ENCODE measurements at places on chromosomes 4 and X.
A peak's percentile ranks its signal among the peaks of the same experiment; 100 is the strongest.

GRCh38 chr4:168648929-168649328 lies 152.1 kb downstream of the PALLD start:
- DNase-seq = no peak

- DNase-seq = no peak
Observed at GRCh38 chr4:76905521-76905920, 7.6 kb upstream of the SOWAHB start.

GRCh38 chr4:87377816-87378215 lies 13.2 kb downstream of the HSD17B11 start:
- DNase-seq = no peak

- no peak for DNase-seq
Observed at GRCh38 chr4:163748449-163748848, 254.0 kb downstream of the TMA16 start.

DNA sequence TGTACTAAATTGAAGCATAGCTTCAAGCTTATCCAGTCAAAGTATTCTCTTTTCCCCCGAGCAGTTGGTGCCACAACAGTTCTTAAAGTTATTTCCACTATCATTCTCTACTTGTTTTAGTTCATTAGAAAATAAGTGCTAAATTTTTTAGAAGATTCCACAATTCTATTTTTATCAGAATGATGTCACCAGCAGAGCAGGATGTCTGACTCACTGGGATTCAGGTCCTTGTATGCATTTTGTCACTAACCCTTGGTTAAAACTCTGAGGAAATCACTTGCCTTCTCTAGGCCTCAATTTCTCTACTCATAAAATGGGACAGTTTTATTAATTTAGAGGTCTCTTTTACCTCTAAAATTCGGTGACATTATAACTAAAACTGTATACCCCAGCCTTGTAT lies 3.4 kb downstream of the DDX53 start:
- no peak for DNase-seq

GRCh38 chr4:8045909-8046308 lies 106.2 kb upstream of the AFAP1 start:
- DNase-seq = no peak

DNA sequence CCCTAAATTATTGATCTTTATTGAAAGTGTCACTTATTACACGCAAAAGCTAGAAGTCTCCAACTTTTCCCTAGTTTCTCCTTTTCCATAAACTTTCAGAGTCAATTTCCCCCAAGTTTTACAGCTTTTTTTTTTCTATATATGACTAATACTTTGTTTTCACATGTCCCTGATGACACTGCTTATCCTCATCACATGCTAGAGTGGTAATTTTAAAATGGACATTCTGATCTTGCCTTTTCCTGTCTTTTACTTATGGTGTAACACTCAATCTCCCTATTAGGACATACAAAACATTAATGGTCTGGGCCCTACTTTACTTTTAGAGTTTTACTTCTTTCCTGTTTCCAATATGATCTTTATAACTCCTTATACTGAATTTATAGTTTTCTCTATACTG lies 112.6 kb downstream of the ANK2 start:
- no peak for DNase-seq

- no peak for DNase-seq
Observed at GRCh38 chr4:86482306-86483172, 111.6 kb upstream of the PTPN13 start.

DNA sequence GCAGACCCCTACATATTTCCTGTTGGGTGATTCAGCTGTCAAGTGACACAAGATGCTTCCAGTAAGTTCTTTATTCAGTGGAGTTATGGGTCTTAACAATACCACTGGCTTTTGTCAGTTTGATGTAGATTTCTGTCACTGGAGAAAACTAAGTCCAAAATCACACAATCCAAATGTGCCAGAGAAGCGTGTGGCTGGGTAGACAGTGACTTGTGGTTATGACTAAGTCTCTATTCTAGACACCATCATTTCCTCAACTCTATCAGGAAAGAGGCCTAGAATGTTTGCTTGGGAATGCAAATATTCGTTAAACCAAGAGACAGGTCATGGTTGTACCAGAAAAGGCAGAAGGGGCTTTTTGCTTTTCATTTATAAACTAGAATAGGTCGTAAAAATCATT lies 54.4 kb upstream of the HS3ST1 start:
- peak; percentile 31 for DNase-seq

GRCh38 chrX:10496345-10496965 lies 123.9 kb downstream of the MID1 start:
- no peak for DNase-seq

DNA sequence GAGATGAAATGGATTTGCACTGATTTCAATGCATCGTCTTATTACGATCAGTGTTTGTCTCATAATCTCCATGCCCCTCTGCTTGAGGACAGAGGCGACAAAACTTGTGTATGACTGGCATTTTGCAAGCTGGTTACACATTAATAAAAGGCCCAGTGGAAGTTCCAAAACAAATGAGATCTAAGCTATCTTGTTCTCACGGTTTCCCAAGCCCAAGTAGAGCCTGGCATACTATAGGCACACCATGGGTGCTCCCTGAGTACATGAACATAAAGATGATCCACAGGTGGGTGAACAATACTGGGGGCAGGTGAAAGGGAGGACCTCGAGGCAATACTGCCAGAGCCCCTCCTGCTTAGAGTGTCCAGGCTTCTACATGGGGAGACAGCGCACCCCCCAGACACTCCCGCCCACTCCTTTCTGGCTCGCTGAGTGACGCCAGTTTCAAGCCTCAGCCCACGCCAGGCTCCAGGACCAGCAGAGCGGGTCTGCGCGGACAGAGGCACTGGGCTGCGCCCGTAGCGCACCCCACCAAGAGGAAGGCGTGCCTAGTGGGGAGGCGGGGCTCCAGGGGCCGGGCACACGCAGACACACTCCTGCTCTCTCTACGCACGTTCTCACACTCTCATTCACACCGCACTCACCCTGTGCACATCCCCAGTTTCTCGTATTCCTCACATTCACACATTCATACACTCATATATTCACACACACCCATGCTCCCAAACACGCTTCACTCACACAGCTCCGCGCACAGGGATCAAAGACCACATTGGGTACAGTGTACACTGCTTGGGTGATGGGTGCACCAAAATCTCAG lies 8.9 kb upstream of the GSX2 start:
- DNase-seq = no peak

GRCh38 chr4:26061248-26061986 lies 147.4 kb downstream of the SMIM20 start:
- DNase-seq = peak; percentile 62

DNA sequence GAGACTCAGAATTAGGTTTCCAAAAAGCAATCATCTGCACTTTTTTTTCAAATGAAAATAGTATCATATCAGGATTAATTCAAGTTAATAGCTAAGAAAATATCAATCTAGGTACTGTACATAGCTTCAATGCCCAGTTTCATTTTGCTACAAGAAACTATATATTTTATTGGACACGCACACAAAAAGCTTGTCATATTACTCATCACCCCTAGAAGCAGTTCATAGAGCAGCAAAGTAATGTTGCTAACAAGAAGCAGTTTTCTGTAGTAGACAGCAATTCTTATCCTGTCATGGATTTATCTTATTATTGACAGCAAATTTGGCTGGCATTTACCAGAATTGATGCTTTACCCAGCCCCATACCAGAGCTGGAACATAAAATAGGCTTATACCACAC lies 52.3 kb upstream of the LSM6 start:
- DNase-seq = peak; percentile 28

- DNase-seq = no peak
Observed at GRCh38 chr4:81166458-81167160, 48.4 kb downstream of the PRKG2 start.

- DNase-seq = no peak
Observed at GRCh38 chr4:101678180-101678579, 112.3 kb upstream of the BANK1 start.

- no peak for DNase-seq
Observed at GRCh38 chr4:175386776-175387507, 425.1 kb downstream of the GPM6A start.

DNA sequence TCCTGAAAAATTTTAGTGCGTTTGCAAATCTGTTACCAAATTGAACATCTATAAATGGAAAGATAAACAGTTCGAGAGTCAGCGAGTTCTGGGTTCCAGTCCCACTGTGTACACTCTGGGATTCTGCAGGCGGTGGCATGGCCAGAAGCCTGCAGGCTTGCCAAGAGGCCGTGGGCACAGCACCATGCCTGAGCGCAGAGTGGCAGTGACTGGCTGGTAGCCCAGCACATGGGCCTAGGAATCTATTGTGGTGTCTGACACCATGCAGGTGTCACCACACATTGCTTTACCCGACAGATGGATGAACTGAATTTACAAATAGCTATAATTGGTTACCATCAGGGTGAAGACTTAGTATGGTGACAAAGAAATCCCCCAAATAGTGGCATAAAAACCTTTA lies 71.7 kb upstream of the TLR3 start:
- no peak for DNase-seq

DNA sequence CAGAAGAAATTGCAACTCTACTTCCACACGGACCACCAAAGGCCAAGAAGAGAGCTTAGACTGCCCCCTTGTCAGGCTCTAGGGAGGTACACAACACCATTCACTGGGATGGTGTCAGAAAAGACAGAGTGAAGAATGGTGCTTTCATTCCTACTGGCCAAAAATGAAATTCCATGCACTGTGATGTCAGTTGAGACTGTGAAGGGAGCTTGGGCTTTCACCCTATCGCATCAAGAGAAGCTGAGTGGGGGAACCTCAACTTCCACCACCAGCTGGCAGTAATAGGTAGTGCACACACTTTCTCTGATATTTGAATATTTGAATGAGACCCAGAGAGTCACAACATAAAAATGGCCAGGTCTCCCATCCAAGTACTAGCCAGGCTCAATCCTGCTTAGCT lies 65.9 kb downstream of the ZNF711 start:
- DNase-seq = peak; percentile 0

- DNase-seq = no peak
Observed at GRCh38 chr4:111630705-111631104, 514.5 kb upstream of the FAM241A start.

DNA sequence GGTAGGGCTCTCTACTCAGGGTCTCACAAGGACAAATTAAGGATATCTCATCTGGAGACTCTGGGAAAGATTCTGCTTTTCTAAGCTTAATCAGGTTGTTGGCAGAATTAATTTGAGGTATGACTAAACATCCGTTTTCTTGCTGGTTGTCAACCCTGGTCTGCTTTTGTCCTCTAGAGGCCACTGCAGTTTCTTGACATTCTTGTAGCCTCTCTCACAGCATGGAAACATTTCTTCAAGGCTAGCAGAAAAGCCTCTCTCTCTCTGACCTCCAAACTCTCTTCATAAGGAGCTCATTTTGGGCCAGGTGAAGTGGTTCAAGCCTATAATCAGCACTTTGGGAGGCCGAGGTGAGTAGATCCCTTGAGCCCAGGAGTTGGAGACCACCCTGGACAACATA lies 749.5 kb upstream of the PCDH7 start:
- no peak for DNase-seq

DNA sequence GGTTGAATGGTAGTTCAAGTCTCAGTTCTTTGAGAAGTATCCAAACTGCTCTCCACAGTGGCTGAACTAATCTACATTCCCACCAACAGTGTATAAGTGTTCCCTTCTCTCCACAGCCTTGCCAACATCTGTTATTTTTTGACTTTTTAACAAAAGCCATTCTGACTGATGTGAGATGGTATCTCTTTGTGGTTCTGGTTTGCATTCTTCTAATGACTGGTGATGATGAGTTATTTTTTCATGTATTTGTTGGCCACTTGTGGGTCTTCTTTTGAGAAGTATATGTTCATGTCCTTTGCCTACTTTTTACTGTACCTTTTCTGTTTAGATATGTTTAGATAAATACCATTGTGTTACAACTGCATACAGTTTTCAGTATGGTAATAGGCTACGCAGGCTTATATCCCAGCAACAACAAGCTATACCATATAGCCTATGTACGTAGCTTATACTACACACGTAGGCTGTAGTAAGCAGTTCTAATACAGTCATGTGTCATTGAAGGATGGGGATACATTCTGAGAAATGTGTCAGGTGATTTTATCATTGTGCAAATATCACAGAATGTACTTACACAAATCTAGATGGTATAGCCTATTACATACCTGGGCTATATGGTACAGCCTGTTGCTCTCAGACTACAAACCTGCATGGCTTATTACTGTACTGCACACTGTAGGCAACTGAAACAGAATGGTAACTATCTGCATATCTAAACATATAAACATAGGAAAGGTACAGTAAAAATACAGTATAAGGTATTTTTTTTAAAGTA lies 28.1 kb downstream of the KLHL8 start:
- peak; percentile 24 for DNase-seq

GRCh38 chr4:174156239-174156826 lies 127.1 kb downstream of the FBXO8 start:
- peak; percentile 26 for DNase-seq

- no peak for DNase-seq
Observed at GRCh38 chr4:140252141-140252741, 98.3 kb upstream of the MAML3 start.

- no peak for DNase-seq
Observed at GRCh38 chr4:184957446-184958115, 60.7 kb upstream of the HELT start.

DNA sequence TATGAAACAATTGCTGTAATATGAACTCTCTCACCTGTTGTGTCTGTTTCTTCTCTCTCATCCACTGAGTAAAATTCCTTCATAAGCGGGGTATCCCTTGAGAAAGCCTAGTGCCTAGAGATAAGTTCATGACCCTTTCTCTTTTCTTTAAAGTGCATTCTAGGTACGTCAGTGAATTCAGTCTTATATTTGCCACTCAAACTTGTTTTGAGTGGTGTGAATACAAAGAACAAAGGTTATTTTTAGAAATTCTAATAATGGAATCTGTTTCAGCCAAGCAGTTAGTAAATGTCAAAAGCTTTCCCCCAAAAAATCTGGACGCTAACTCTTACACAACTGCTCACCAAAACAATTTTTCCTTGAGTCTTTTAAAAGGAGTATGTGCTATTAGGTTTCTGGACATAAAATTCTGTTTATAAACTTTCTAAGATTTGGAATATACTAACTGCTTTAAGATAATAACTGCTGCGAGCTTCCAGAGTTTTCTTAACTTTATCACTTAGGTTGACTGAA lies 112.0 kb downstream of the VEGFC start:
- DNase-seq = no peak

GRCh38 chr4:112818594-112818965 lies 181.6 kb downstream of the LARP7 start:
- DNase-seq = peak; percentile 13

GRCh38 chr4:161356351-161356750 lies 807.4 kb downstream of the FSTL5 start:
- no peak for DNase-seq

GRCh38 chr4:52057196-52057595 lies 6.1 kb downstream of the SPATA18 start:
- DNase-seq = no peak

- no peak for DNase-seq
Observed at GRCh38 chr4:77177199-77177598, 20.2 kb downstream of the CCNG2 start.
